ENCODE measurements at places on chromosomes 7 and 10.
A peak's percentile ranks its signal among the peaks of the same experiment; 100 is the strongest.

DNA sequence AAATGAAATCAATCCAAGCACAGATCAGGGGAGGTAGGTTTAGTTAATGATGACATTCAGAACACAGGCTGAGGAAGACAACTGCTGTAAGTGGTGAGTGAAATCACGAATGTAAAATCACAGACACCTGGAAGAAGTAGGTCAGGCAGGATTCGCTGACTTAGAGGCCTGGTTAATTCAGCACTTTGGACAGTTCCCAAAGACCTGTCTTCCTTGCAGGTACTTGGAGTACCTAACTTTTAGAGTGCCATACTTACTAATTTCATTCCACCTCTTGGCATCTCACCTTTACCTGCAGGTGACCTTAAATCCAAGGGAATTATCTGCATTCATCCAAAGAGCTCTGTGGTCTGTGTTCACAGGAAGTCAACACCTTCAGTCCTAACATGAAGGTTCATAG lies 822.3 kb downstream of the PHTF2 start:
- DNase-seq, result peak; percentile 56

GRCh38 chr7:131570401-131570800 lies 14.0 kb upstream of the PODXL start:
- no peak for DNase-seq

GRCh38 chr10:121708728-121709674 lies 110.8 kb upstream of the FGFR2 start:
- DNase-seq, result no peak

- no peak for DNase-seq
These were observed 45.8 kb upstream of the WIPI2 start for GRCh38 chr7:5143935-5144903.
